ENCODE measurements at places on chromosomes 7 and 10.

DNA sequence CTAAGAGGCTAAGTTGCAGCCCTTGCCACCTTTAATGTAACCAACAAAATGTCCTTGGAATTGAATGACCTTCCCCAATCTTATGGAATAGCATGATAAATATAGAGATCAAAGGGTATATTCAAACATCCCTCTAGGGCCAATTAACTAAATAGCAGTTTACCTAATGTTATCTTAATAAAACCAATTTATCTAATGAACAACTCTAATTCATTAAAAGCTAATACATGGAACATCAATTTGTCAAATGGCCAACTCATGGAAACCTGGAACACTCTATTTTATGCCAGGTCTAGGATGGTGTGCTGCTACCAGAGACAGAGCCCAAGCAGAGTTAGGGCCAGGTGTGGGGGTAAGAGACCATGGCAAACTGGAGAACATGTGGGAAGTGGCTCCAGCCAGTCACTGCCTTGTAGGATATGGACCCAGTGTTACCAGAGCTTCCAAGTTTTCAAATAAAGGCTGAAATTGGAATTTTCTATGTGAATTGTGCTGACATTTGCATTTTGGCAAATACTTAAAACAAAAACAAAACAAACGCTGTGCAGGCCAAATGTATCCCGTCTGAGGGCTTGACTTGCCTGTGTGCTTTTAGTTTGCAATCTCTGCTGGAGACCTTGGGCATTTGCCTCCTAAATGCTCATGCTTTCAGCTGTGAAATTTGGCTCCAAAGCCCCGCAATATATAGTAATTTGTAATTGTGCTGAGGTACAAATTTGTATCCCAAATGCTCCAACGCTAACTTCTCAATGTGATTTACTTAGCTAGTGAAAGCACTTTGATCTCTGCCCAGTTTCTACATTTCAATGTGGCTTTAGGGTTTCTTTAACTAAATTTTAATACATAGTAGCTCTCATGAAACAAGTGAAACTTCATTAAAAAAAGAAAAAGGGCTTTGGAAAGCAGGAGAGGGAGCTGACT, 55.1 kb downstream of the CPED1 start:
- no peak for DNase-seq

GRCh38 chr10:32153931-32154330, 97.7 kb upstream of the KIF5B start:
- DNase-seq = no peak

GRCh38 chr7:114175125-114175524, 239.5 kb upstream of the FOXP2 start:
- DNase-seq = no peak

DNA sequence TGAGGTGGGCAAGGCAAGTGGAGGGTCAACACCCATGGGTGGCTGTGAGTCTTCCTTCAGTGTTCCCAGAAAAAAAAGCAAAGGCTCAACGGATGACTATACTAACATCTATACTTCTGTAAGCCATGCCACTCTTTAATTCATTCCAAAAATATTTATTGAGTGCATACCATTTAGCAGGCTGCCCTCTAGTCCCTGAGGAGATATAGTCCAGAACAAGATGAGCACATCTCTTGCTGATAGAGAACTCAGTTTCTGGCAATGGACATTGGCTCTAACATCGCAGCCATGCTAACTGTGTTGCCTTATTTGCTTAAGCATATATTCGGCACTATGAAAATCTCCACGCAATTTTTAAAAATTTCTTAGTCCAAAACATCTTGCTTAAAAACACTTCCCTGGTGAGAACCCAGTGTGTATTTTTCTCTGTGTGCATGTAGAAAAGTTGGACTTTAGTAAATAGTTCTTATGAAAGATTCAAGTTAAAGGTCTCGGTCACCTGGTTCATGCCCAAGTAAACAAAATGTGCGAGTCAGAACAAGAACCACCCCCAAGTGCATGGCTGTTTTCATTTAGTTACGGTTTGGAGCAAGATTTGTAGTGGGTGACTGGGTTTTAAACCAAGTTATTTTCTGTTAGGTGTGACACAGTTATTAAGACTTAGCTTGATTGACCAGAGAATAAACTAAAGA, 69.8 kb downstream of the MET start:
- DNase-seq = no peak

DNA sequence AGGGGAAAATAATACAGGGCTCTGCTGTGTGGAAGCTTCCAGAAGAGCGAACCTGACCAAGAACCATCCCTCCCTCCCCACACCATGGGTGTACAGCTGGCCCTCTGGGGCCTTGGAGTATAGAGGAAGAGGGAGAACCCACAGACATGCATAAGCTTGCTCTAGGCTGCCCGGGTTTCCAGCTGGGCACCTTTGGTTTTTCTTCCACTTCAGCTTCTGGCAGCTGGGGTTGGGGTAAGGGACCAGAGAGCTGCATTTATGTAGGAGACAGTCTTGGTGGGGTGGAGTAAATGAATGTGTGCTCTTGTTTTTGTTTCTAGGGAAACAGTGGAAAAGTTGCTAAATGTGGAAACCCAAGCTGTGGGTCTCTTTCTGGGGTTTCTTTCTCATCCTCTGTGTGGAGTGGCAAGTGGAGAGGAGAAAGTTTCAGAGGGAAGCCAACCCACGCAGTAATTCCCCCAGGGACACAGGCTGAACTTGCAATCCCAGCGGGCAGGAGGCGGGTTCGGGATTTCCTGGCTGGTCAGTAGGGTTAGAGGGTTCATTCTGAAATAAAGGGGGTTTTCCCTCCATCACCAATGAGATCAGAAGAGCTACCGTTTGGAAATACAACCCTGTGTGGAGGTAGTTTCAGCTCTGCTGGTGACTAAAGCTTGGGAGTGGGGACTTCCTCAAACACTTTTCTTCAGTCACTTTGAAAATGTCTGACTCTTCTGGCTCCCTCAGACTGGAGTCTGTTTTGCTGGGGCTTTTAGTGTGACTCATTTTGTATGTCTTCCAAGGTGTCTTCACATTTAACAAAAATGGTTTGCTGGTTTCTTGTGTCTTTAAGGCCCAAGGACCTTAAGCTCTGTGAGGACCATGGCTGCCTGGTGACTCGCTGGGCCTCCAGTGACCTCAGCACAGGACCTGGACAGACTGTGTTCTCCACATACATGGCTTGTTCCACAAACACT, 22.2 kb upstream of the SRGN start:
- DNase-seq = peak; percentile 88

GRCh38 chr10:110610308-110610774, 33.8 kb upstream of the RBM20 start:
- peak; percentile 32 for DNase-seq

GRCh38 chr10:80535671-80536360, 1.9 kb upstream of the SH2D4B start:
- DNase-seq = peak; percentile 75

GRCh38 chr10:389261-389790, 254.1 kb downstream of the ZMYND11 start:
- no peak for DNase-seq

- DNase-seq = no peak
Measured at GRCh38 chr7:18202315-18203045, 174.8 kb upstream of the PRPS1L1 start.

- no peak for DNase-seq
Measured at GRCh38 chr10:32121648-32122047, 65.4 kb upstream of the KIF5B start.

GRCh38 chr10:36349445-36350078, 707.5 kb upstream of the FZD8 start:
- no peak for DNase-seq

GRCh38 chr7:47047384-47047783, 534.5 kb downstream of the TNS3 start:
- DNase-seq = no peak

- DNase-seq = no peak
Measured at GRCh38 chr7:5216931-5217330, 26.9 kb downstream of the WIPI2 start.

DNA sequence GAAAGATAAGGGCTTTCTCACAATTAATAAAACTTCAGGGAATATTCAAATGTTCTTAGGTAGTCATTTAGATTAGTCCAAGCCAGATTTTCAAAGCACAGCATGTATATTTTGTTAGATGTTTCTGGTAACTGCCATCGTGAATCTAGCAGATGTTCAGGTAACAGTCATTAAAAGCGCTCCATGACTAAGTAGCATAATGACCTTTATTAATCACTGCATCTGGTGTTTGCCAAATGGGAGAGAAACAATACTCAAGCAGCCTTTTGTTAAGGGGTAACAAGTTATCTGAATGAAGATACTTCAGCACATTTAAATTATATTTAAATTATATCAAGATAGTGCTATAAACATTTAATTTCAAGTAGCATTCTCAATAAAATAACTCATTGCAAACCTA, 47.5 kb downstream of the USP6NL start:
- DNase-seq = no peak

DNA sequence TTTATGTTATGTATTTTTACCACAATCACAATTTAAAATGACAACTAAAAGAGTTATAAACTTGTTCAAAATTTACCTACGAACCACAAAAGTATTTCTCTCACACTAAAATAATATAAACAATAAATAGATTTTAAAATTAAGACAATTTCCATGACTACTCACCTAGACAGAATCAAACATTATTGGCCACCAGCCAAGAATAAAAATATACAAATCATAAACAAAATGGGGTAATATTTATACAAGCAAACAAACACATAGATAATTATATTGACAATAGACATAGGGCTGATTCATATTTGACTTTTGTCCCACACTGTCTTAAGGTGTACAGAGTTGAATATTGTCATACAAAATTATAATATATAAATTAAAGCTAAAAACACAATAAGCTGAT, 119.6 kb upstream of the ZNF92 start:
- no peak for DNase-seq

- no peak for DNase-seq
Measured at GRCh38 chr10:4535521-4535920, 290.5 kb upstream of the AKR1E2 start.

- DNase-seq = no peak
Measured at GRCh38 chr7:108396080-108396479, 60.2 kb downstream of the NRCAM start.
